Anterior cingulate cortex (tissue), 58 donors: ENCODE measurements at places on chromosomes 13 and 19.
A peak's percentile ranks its signal among the peaks of the same experiment; 100 is the strongest.

DNA sequence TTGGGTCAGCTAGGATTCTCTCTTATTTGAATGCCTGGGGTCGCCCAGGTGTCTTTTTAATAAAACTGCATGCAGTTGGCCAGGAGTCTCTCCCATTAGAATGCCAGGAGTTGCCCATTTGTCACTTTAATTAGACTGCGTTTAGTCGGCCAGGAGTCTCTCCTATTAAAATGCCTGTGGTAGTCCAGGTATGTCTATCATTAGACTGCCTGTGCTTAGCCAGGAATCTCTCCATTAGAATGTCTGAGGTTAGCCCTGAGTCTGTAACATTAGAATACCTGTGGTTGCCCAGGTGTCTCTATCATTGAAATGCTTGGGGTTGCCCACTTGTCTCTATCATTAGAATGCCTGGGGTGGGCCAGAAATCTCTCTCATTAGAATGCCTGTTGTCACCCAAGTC lies 1470.9 kb downstream of the UQCRFS1 start:
- no peak for DNase-seq

- DNase-seq, result no peak
Measured at GRCh38 chr13:89267734-89268133, 1596.6 kb downstream of the SLITRK5 start.

DNA sequence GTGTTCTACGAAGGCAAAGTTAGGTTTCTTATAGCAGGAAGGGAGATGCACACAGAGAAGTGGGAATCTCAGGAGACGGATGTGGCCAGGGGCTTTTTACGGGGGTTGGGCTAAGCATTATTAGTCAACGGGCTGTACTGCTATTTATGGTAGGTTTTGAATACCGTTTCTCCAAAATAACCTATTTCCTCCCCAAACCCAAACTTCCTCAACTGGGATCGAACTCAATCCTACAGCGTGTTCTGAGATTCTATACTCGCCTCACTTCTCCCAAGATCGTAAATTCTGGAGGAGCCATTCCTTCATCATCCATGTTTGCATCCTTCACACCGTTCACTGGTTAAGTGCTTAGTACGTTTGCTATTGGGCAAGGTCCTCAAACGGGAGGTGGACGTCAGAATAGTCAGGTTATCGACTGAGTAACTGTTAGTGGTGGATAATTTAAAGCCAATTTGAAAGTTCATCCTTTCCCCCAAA lies 1.2 kb upstream of the TRIM13 start:
- DNase-seq, result no peak

- DNase-seq, result no peak
Measured at GRCh38 chr13:100658363-100658762, 16.2 kb downstream of the TMTC4 start.

DNA sequence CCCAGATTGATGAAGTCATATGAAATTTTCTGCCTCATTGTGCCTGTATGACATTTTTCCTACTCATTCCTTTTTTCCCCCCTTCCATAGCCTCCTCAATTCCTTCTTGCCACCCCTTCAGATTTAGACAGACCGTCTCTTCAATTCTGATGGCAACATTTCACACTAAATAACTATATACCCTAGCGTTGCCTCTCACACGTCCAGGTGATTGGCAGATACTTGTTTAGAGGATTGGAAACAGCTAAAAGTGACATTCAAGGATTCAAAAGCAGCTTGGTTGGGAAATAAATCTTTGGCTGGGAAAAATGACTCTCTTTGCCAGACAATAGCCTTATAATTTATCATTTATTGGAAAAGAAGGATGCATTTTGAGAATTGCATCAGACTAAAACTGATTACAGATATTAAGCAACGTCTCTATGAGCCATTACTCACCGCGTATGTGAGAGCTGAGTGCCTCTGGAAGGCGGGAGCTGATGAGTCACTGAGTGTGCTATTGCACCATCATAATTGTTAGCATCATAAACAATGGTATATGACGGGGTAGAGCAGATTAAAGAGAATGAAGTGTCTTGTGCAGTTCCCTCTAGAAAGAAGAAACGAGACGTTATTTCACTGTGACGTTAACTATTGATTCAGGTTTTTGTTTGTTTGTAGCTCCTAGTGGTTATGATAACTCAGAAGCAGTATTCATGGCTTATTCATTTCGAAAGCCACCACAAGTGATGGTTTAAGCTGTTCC lies 61.1 kb upstream of the FAM216B start:
- no peak for DNase-seq

DNA sequence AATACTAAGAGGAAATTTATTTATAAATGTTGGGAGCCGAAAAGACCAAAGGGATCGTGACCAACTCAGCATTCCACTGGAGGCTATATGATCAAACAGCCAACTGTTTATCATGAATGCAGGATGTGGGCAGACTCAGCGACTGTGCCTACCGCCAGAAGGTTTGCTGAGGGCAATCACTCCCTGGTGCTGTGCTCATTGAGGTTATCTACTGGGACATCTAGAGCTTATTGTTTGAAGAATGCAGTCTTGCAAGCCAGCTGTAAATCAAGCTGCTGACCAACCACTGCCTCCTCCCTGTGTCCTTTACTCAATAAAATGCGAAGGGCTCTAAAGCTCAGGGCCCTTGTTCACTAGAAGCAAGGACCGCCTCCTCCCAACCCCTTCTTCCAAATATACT lies 8.5 kb upstream of the XPO4 start:
- no peak for DNase-seq

- DNase-seq, result no peak
Measured at GRCh38 chr19:14432791-14433553, at the start of gene PKN1. Gene PKN1 (plus strand): TSS chr19:14433306. CDS start chr19:14433522, 216 bp downstream.

DNA sequence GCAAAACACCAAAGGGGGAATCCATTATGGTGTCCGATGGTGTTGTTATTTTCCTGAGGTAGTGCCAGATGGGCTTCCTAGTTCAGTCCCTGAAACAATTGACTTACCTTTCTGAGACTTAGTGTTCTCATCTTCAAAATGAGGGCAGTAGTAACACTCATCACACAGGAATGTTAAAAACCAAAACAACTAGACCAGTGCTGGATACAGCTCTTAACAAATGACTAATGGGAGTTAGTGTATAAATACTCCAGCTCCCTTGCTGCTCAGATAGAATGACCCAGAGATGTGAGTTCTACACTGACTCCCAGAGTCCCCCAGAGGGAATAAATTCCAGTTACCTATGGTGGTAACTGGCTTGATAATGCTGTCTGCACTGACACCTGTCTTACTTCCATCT lies 49.9 kb downstream of the MBD3L2B start:
- DNase-seq, result no peak

DNA sequence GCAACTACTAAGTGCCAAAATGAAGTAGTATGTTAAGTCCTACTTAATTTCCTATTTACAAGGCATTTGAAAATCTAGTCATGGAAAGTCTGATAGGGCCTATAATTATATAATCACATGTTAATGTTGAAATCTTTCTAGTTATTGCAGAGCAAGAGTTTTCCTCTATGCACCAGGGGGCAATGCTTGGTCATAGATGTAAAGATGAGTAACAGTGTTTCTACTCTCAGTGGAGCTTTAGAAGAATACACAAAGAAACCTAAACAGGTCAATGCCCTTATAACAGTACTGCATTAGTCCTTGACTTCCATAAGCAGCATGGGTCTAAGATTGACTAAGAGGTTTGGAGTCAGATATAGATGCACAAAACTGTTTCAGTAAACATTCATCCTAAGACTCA lies 218.7 kb downstream of the KCTD12 start:
- no peak for DNase-seq

GRCh38 chr13:112760435-112760834 lies 70.6 kb downstream of the ATP11A start:
- no peak for DNase-seq

- no peak for DNase-seq
Measured at GRCh38 chr13:35256459-35257148, 219.9 kb downstream of the MAB21L1 start.

DNA sequence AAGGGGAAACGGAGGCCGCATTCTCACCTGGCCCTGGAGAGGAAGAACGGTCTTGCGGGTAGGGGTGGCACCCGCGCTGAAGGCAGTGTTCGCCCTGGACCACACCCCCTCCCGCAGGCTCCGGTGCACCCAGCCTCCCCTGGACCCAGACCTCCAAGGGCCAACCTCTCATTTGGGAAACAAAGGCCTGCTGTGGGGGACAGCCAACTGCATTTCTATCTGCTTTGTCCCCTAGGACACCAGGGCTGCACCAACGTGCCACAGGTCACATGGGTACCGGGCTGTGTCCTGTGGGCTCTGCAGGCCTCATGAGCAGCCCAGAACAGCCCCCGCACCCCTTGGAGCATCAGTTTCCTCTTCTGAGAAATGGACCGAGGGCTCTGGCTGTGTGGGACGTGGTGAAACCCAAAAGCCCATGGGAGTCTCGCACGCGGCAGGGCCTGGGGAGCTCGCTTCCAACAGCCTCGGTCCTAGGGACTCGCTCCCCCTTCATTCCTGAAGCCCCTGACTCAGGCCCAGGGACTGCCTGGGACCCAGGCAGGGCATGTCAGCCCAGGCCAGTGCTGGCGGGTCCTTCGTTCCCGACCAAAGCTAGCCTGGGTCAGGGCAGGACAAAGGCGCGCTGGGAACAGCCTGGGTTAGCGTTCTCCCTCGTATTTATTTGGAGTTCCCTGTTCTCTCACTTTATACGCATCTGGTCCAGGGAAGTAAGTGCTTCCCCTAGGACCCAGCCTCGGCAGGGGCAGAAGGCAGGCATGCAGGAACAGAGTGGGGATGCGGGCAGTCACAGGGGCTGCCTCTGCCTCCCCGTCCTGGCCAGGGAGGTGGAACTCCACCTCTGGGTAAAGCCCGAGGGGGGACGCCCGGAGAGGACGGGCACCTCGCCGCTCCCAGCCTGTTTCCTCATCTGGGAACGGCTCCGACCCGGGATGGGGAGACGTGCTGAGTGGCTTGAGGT lies 4.6 kb downstream of the TCF3 start:
- DNase-seq, result no peak

DNA sequence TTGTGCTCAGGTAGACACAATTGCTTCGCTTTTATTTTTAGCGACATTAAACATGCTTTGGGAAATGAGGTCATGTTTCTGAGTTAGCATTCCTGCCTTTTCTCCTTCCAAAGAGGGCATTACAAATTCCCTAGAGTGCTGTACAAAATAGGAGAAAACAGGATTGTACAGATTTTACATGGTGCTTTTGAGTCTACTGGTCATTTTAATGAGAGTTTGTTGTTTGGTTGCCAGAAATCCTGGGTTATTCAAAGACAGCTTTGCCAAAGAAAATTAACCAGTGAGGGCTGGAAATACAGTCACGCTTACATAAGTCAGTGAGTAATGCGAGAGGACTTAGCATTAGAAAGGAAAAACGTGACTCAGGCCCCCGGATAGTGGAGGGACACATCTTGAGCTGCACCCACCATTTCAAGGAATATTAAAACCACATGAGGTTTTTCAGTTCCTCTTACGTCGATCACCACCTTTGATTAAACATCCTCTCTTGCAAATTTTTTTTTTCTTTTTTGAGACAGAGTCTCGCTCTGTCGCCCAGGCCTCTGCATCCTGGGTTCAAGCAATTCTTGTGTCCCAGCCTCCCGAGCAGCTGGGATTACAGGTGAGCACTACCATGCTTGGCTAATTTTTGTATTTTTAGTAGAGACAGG lies 55.4 kb downstream of the SACS start:
- DNase-seq, result peak; percentile 8
